ENCODE measurements at places on chromosomes 2 and 18.

DNA sequence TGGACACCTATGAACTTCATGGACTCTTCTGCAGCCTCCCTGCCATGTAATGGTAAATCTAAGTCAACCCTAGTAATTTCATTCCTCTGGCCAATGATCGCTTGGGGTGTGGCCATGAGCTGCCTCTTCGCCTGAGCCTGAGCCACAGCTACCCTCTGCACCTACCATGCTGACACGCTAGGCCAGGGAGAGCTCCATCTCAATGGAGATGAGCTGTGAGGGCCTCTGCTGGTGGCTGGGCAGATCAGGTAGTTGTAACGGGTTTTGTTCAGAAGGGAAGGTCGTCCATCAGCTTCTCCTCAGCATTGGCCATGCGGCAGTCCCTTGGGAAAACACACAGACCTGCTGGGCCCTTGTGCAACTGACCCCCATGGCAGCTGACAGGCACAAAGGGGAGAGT is 24.4 kb downstream of the MPHOSPH10 start:
- peak; percentile 72 for DNase-seq

DNA sequence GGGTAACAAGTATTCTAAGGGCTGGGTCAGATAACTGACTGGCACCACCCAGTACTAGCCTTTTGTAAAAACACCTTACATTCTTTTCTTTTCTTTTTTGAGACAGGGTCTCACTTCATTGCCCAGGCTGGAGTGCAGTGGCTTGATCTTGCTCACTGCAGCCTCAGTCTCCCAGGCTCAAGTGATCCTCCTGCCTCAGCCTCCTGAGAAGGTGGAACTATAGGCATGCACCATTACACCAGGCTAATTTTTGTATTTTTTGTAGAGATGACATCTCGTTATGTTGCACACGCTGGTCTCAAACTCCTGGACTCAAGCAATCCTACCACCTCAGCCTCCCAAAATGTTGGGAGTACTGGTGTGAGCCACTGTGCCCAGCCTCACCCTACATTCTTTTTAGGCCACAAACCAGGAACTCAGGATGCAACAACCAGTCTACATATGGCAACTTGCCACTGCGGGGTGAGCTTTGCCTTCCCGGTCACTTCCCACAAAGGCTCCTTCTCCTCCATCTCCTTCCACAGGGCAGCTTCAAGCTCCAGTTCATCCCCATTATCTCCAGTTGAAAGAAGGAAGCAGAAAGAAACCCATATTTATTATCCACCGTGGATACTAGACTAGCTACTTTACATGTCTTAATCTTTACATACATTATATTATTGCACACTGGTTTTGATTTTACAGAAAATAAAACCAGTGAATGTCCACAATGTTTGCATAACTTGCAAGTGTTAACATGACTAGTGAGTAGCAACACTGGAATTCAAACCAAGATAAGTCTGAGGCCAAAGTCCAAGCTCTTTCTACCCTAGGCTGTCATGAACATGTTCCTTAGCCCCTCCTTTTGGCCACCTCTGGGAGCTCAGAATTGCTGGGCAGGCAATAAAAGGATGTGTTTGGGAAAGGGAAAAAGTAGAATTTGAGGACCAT is 23.7 kb upstream of the AP1S3 start:
- DNase-seq = no peak

DNA sequence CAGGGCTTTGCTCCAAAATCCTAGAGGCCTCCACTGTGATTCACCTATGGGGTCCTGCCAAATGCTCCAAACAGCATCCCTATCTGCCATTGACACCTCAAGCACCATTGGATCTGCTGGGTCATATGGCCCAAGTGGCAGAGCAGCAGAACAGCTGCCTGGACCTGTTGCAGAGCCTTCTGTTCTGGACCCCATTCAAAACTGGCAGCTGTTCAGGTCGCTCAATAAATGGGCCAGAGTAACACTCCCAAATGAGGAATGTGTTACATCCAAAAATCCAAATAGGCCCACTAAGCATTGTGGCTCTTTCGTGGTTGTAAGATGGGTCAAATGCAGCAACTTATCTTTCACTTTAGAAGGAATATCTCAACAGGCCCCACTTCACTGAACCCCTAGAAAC is 783.6 kb downstream of the DCDC2C start:
- no peak for DNase-seq

GRCh38 chr2:65053199-65053598 is 3.0 kb upstream of the CEP68 start:
- DNase-seq = no peak

- DNase-seq = peak; percentile 1
Observed at GRCh38 chr18:66523219-66523991, 80.5 kb downstream of the CDH19 start.

DNA sequence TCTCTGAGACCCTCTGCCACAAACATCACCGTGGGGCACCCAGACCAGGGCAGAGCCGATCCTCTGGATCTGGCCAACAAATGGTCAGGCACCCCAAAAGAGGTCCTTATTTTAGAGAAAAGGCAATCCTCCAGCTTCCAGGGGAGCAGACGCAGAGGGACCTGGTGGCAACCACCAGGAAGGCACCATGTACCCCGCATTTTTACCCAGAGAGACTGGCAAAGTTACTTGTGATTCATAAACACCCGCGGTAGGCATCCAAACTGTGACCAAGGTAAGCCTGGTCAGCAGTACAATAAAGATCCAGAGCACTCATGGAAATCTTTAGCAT is 10.5 kb downstream of the LIMS2 start:
- peak; percentile 85 for DNase-seq

DNA sequence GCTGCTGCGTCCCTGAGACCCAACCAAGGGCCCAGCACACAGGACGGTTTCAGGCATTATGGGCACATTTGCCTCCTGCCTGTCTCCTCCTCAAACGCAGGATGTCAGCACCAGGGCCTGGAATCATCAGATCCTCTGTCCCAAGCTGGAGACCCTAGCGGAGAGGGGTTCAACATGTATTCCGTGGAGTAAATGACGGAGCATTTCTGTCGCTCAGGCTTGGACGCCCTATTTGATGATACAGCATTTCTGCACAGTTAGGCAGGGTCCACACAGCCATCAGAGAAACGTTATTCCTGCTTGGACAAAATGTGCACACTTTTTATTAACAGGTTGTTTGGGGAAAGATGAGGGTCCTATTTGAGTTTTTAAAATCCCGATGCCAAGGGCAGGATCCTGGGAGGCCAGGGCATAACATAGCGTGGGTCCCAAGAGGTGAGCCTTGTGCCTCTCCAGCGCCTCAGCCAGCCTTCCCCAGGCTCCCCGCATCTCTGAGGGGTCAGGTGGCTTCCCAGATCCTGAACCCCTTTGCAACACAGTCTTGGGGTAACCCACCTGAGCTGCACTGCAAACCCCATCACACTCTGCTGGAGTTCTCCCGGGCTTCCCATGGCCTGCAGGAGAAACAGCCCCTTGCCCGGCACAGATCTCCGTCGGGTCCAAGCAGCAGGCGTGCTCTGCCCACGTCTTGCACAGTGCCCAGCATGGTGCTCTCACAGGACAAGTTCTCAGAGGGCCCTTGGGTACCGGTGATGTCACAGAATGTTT is 319.7 kb upstream of the MYT1L start:
- no peak for DNase-seq

- peak; percentile 74 for DNase-seq
Observed at GRCh38 chr18:9612215-9612830, 2.0 kb downstream of the PPP4R1 start.

DNA sequence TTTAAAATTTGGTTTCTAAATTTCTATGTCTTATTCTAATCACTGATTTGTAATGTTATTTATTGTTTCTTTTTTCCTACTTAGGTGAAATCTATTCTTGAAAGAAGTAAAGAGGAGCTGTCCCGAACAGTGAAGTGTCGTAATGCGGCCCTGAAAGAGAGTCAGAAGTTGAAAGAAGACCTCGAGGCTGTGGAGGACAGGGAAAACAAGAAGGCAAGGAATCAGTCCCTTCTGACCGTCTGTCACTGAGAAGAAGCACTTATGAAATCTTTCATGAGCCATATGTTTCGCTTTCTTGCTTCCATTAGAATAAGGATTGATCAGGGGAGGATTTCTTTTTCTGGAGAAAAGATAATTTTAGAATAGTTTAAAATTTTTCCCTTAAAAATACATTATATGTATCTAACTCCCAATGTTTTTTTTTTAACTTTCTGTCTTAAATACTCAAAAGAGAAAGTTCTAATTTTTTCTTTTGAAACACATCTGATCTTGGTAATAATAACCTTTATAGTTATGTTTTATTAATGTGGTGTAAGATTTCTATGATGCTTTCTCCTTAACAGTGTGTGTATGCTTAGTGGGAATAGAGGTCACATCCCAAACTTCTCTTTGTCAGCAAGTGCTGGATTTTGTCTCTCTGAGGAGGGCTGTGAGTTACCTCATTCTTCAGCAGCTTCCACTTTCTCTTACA is 79.0 kb downstream of the CCDC150 start:
- no peak for DNase-seq

GRCh38 chr2:141513853-141514252 is 617.0 kb downstream of the LRP1B start:
- no peak for DNase-seq

GRCh38 chr18:75839041-75839440 is 411.5 kb upstream of the SMIM21 start:
- DNase-seq = no peak

DNA sequence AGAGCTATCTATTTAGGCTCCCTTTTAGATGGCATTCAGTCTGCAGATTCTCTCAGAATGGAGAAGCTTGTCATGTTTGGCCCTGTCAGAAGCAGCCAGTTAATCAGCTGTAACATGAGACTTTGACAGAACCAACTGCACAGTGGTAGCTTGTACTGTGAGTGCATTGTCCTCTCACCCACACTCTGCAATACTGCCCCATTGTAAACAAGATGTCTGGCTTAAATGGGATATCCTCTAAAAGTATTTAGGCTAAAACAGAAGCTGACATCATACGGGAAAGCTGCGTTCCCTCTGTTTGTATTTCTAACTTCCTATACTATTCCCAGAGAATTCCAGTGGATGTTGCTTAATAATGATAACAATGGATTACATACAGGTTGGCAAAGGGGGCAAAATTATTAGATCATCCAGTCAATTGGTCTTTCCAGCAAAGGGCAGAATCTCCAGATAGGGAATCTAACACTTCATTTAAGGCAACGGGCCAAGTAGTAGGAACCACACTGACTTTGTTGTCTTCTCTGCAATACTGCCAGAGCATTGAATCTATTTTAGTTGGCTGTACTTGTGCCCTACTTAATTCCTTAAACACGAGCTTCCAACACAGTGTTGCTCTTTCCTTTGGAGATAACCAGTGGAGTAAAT is 15.4 kb upstream of the STAT4 start:
- DNase-seq = no peak
